ENCODE measurements at places on chromosomes 1 and 21.
A peak's percentile ranks its signal among the peaks of the same experiment; 100 is the strongest.

- no peaks in the 10 kb centered on the region for H3K36me3 ChIP-seq
- DNase-seq, result no peak
- H3K4me3 ChIP-seq, result no peak overlapping the region
- H3K27ac ChIP-seq, result no peak overlapping the region
- H3K4me1 ChIP-seq, result peaks cover 7% of the 10 kb centered on the region
Measured at GRCh38 chr1:101964708-101965107, 32.0 kb downstream of the OLFM3 start.

- H3K36me3 ChIP-seq, result no peaks in the 10 kb centered on the region
- peaks cover 2% of the 10 kb centered on the region for H3K27me3 ChIP-seq
- no peaks in the 10 kb centered on the region for H3K4me1 ChIP-seq
Measured at GRCh38 chr1:163195728-163196448, 6.8 kb downstream of the RGS5 start.

- no peaks in the 10 kb centered on the region for H3K36me3 ChIP-seq
- peaks cover 3% of the 10 kb centered on the region for H3K27me3 ChIP-seq
Measured at GRCh38 chr1:16986113-16986512, 5.7 kb upstream of the MFAP2 start.

- DNase-seq, result no peak
- H3K36me3 ChIP-seq, result peaks cover 4% of the 10 kb centered on the region
- no peak overlapping the region for H3K27ac ChIP-seq
- H3K27me3 ChIP-seq, result peaks cover 23% of the 10 kb centered on the region
- H3K4me3 ChIP-seq, result no peak overlapping the region
- H3K4me1 ChIP-seq, result no peaks in the 10 kb centered on the region
Measured at GRCh38 chr1:24903560-24903954, 26.5 kb downstream of the RUNX3 start.

DNA sequence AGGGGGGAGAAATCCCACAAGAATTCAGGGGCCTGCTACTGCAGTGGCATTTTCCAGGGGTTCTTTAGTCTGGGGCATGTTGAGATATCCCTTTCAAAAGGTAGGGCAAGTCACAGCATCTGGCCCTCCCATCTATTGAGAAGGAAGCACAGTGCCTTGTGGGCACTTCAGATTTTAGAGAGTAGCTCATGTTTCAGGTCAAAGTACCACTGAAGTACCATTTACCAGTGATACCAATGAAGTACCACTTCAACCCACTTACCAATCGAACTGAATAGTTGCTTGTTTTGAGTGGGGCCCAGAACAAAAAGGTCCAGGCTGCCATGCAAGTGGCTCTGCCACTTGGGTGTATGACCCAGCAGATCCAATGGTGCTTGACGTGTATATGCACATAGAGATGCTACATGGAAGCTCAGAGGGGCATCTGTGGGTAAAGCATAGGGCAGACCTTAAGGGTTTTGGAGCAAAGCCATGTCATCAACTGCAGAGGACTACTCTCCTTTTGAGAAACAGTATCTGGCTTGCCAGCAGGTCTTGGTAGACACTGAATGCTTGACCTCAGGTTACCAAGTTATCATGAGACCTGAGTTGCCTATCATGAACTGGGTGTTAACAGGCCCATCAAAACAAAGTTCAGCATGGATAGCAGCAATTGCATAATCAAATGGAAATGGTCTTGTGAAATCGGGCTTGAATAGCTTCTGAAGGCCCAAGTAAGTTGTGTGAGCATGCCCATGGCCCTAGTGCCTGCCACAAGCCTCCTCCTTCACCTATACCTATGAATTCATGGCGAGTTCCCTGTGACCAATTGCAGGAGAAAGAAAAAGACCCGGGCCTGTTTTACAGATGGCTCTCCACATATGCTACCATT is 23.5 kb downstream of the PLA2G2D start:
- peaks cover 27% of the 10 kb centered on the region for H3K27me3 ChIP-seq
- H3K4me1 ChIP-seq, result no peaks in the 10 kb centered on the region
- H3K4me3 ChIP-seq, result no peak overlapping the region
- H3K27ac ChIP-seq, result no peak overlapping the region

GRCh38 chr21:29296446-29296845 is 2.3 kb upstream of the BACH1 start:
- H3K36me3 ChIP-seq, result peaks cover 36% of the 10 kb centered on the region
- H3K4me3 ChIP-seq, result no peak overlapping the region
- H3K4me1 ChIP-seq, result peaks cover 22% of the 10 kb centered on the region
- DNase-seq, result no peak
- H3K27ac ChIP-seq, result no peak overlapping the region

- H3K27me3 ChIP-seq, result peaks cover 5% of the 10 kb centered on the region
- peaks cover 19% of the 10 kb centered on the region for H3K4me1 ChIP-seq
- H3K36me3 ChIP-seq, result no peaks in the 10 kb centered on the region
- H3K27ac ChIP-seq, result peak overlapping the region; percentile 44
- no peak overlapping the region for H3K4me3 ChIP-seq
Measured at GRCh38 chr1:98940722-98941079, 64.0 kb downstream of the PLPPR5 start.

DNA sequence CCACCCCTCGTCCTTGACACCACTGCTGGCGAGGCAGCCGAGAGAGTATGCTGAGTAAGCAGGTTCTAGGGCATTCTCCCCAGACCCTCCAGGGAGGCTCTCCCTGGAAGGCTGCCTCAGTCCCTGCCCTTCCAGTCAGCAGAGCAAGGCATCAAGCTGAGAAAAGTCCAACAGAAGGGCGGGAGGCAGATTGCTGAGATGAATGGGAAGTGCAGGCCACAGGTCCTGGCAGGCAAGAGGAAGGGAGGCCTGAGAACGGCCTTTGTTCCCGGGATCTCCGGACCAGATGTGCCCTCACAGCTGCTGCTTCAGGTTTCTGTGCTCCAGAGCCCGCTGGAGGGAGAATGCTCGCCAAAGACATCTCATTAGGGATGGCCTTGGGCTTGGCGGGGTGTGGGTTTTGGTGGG is 270.0 kb upstream of the VAMP3 start:
- H3K4me1 ChIP-seq, result peaks cover 5% of the 10 kb centered on the region
- H3K27ac ChIP-seq, result no peak overlapping the region
- H3K27me3 ChIP-seq, result no peaks in the 10 kb centered on the region
- DNase-seq, result no peak

DNA sequence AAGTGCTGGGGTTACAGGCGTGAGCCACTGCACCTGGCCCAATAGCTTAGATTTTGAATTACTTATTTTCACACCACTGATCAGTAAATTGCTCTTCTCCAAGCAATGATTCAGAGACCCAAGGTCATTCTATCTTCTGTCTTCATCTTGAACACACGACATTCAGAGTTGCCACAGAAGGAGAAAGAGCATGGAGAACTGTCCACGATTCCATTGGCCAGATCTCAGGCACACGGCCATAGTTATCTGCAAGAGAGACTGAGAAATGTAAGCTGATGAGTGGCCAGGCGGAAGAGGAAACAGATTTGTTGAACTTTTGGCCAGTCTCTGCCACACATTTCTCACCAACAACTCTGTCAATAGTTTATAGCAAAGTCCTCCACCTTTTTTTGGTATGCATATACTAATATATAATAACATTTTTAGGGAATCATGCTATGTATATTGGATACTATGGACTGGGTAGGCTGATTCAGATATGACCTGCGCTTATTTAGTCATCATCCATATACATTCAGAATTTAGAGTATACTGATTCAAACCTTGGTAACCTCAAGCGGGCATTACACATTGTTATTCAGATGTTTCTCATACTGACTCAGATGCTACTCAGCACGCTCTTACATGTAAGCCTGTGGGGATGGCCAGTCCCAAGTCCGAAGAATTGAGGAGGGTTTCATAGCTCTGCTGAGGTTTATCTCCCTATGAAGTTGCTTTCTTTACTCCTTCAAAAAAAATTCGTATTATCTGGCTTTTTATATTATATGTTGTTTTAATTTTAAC is 25.5 kb upstream of the CAP1 start:
- H3K36me3 ChIP-seq, result no peaks in the 10 kb centered on the region
- H3K27ac ChIP-seq, result no peak overlapping the region
- H3K4me3 ChIP-seq, result no peak overlapping the region

DNA sequence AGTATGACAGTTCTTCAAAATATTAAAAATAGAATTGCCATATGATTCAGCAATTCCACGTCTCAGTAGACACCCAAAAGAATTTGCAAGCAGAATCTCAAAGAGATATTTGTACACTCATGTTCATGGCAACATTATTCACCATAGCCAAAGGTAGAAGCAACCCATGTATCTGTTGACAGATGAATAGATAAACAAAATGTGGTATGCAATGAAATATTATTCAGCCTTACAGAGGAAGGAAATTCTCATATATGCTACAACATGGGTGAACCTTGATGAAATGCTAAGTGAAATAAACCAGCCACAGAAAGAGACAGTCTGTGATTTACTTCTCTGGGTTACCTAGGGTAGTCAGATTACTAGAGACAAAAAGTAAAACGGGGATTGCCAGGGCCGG is 47.0 kb downstream of the NAV1 start:
- no peak overlapping the region for H3K4me3 ChIP-seq
- no peak overlapping the region for H3K27ac ChIP-seq
- H3K27me3 ChIP-seq, result peaks cover 37% of the 10 kb centered on the region
- H3K36me3 ChIP-seq, result no peaks in the 10 kb centered on the region
- peaks cover 8% of the 10 kb centered on the region for H3K4me1 ChIP-seq
- DNase-seq, result no peak

GRCh38 chr1:41446851-41447610 is 37.5 kb downstream of the EDN2 start:
- no peak overlapping the region for H3K27ac ChIP-seq
- peaks cover 11% of the 10 kb centered on the region for H3K27me3 ChIP-seq
- H3K4me1 ChIP-seq, result peaks cover 44% of the 10 kb centered on the region
- H3K4me3 ChIP-seq, result no peak overlapping the region
- H3K36me3 ChIP-seq, result no peaks in the 10 kb centered on the region

GRCh38 chr1:232528472-232529089 is 101.4 kb downstream of the SIPA1L2 start:
- no peak overlapping the region for H3K4me3 ChIP-seq
- no peaks in the 10 kb centered on the region for H3K27me3 ChIP-seq
- DNase-seq, result no peak

GRCh38 chr1:207388721-207389120 is 65.4 kb upstream of the CR2 start:
- H3K27ac ChIP-seq, result no peak overlapping the region
- peaks cover 4% of the 10 kb centered on the region for H3K27me3 ChIP-seq
- no peaks in the 10 kb centered on the region for H3K4me1 ChIP-seq
- H3K4me3 ChIP-seq, result no peak overlapping the region

- peaks cover 15% of the 10 kb centered on the region for H3K36me3 ChIP-seq
- peak overlapping the region; percentile 64 for H3K27ac ChIP-seq
- peak overlapping the region; percentile 76 for H3K4me3 ChIP-seq
- H3K4me1 ChIP-seq, result peaks cover 7% of the 10 kb centered on the region
- DNase-seq, result peak; percentile 72
Measured at GRCh38 chr1:167819849-167820683, 93.9 kb downstream of the ADCY10 start.

DNA sequence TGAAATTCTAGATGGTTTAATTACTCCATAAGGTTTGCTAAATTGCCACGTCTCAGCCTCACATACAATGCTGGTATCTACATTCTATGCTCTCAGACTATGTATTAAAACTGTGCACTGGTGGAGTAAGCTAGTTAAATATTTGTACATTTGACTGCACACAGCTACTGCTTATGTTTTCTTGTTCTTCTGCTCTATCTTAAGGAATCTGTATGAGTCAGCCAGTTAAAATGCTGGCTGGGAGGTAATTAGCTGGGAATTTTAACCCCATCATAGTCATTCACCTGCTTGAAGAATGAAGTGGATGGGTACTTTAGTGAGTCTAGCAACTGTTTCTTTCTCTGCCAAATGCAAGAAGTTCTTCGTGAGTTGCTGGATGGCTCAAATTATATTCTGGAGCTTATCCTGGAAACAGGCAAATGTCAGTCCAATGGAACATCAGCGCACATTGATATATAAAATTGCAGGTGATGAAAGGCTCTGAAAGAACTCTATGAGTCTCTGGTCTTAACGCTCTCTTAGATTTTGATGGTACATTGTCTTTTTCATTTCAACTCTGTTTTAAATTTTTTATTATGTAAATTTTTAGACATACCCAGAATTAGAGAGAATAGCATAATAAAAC is 83.4 kb downstream of the BACH1 start:
- H3K27ac ChIP-seq, result no peak overlapping the region
- H3K4me1 ChIP-seq, result no peaks in the 10 kb centered on the region
- H3K36me3 ChIP-seq, result peaks cover 4% of the 10 kb centered on the region
- H3K4me3 ChIP-seq, result no peak overlapping the region

GRCh38 chr1:217969428-217969827 is 315.7 kb upstream of the RRP15 start:
- H3K27ac ChIP-seq, result no peak overlapping the region
- no peak for DNase-seq
- H3K4me3 ChIP-seq, result no peak overlapping the region
- no peaks in the 10 kb centered on the region for H3K36me3 ChIP-seq
- no peaks in the 10 kb centered on the region for H3K4me1 ChIP-seq

DNA sequence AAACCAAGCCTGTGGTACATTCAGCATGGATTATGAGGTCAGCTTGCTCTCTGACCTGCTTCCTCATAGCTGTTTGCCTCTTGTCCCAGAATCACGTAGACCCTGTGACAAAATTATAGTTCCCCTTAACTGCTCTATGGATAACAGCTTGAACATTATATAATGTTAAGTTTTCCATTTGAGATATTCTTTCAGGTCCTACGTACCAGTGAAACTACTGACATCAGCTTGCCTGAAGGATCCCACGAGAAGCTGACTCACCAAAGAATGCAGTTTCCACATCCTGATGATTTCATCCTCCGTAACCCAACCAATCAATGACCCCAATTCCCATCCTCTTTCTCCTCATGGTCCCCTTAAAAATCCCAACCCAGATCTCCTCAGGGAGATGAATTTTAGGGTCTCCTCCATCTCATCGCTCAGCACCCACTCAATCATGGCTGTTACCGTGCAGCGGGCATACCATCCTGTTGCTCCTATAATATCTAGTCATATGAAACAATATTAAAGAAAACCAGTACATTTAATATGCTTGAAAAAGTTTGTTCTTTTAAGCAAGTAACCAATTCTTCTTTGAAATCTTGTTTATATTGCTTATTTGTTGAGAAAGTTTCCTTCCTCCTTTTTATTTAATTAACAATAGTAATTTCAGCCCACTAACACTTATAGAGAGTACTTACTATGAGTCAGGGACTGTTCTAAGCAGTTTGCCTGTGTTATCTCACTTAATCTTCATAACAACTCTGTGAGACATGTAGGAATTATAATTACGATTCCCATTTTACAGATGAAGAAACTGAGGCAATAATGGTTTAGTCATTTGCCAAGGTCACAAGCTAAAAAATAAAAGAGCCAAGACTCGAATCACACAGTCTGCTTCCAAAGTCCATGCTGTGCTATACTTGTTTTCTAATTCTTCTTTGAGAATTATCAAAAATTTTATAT is 27.4 kb downstream of the CHML start:
- H3K27me3 ChIP-seq, result no peaks in the 10 kb centered on the region
- H3K4me3 ChIP-seq, result no peak overlapping the region
- DNase-seq, result no peak
- H3K36me3 ChIP-seq, result no peaks in the 10 kb centered on the region
- no peaks in the 10 kb centered on the region for H3K4me1 ChIP-seq

All from nephron progenitor cell (in vitro differentiated cells).